ENCODE measurements at places on chromosomes 7 and 10. TPM values are rescaled to one million over a fixed set of nuclear protein-coding genes. Genes with fewer than 3 reads are reported as not detected.

AKR1C8 gene
- not detected for total RNA-seq

IGF2BP3 gene
- total RNA-seq: 98.3 TPM

SFXN3 gene
- 112 TPM for total RNA-seq

GIMAP8 gene
- 16.7 TPM for total RNA-seq

MINDY4 gene
- total RNA-seq: 5.4 TPM

TMEM184A gene
- 0.64 TPM for total RNA-seq

STEAP1B gene
- 16.4 TPM for total RNA-seq

TMEM196 gene
- not detected for total RNA-seq

SMO gene
- 6.2 TPM for total RNA-seq

POLR2J2 gene
- 6.1 TPM for total RNA-seq

MPP7 gene
- total RNA-seq: 0.35 TPM

MMRN2 gene
- total RNA-seq: 243 TPM

MEOX2 gene
- total RNA-seq: 1.3 TPM

GNAI1 gene
- total RNA-seq: 20.0 TPM

EPHB6 gene
- 3.8 TPM for total RNA-seq

CLCN1 gene
- total RNA-seq: not detected

IGFBP1 gene
- not detected for total RNA-seq

CREB5 gene
- 28.7 TPM for total RNA-seq

PRPF18 gene
- 18.4 TPM for total RNA-seq

ZNF365 gene
- 0.58 TPM for total RNA-seq

SEMA3E gene
- total RNA-seq: 1.2 TPM

ADRB1 gene
- total RNA-seq: 0.05 TPM

NME8 gene
- not detected for total RNA-seq

NEURL1 gene
- 0.47 TPM for total RNA-seq

GNGT1 gene
- total RNA-seq: not detected

DNAJB6 gene
- 163 TPM for total RNA-seq

UTF1 gene
- not detected for total RNA-seq

PTN gene
- 1.9 TPM for total RNA-seq

CRTAC1 gene
- 1.6 TPM for total RNA-seq

SPOCK2 gene
- total RNA-seq: 3.9 TPM

CLDN4 gene
- total RNA-seq: 0.93 TPM

TNS3 gene
- 62.3 TPM for total RNA-seq

GRID2IP gene
- not detected for total RNA-seq

DYNC1I1 gene
- total RNA-seq: 2.2 TPM

PVRIG gene
- not detected for total RNA-seq

IFIT1B gene
- total RNA-seq: not detected

GJD4 gene
- not detected for total RNA-seq

KCNH2 gene
- 0.87 TPM for total RNA-seq

CCDC172 gene
- not detected for total RNA-seq

NUPR2 gene
- not detected for total RNA-seq

SMARCD3 gene
- 5.6 TPM for total RNA-seq
